Right kidney (tissue), 9 donors: ENCODE measurements at places on chromosomes 7 and 10.

DNA sequence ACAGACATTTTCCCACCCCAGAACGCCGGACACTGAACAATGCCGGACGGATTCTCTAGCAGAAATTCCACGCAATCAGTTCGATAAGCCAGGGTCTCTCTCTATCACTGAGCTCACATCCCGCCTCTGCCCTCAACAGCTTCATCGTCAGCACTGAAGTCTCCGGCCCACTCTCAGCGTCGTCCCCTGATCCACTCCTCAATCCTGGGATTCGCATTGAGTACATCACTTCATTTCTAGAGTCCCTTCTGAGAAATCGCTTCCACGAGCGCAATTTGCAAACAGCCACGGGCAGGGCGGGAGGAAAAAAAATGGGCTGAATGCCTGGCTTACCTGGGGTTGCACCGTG, 365 bp downstream of the YME1L1 start:
- DNase-seq = peak; percentile 90

- DNase-seq = no peak
These were observed 257.7 kb downstream of the BAMBI start for GRCh38 chr10:28935061-28935460.

DNA sequence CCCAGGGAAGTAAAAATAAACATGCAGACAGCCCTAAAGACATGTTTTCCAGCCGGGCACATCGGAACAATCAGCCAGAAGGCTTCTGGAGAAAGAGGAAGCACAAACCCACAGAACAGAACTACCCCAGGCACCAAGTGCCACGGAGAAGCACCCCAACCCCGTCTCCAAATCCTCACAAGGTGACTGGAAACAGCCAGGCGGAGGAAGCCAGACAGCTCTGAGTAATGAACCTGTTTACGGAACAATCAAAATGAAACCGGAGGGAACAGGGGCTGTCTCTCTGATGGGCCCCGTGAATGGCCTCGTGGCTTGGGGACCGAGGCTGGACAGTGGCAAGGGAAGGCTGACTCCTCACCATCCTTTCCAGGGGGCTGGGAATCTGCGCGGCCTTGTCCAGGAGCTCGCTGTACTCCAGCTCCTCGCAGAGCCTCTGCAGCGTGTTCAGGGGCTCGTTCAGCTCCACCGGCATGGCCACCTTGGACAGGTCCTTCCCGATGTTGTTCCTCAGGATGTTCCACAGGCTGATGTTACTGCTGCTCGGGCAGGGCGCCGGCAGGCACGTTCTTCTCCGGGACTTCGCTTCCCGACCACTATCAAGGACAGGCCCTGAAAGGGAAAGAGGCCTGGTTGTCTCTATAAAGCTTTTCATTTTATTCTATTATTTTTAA, 77.0 kb upstream of the GSDME start:
- DNase-seq = no peak

DNA sequence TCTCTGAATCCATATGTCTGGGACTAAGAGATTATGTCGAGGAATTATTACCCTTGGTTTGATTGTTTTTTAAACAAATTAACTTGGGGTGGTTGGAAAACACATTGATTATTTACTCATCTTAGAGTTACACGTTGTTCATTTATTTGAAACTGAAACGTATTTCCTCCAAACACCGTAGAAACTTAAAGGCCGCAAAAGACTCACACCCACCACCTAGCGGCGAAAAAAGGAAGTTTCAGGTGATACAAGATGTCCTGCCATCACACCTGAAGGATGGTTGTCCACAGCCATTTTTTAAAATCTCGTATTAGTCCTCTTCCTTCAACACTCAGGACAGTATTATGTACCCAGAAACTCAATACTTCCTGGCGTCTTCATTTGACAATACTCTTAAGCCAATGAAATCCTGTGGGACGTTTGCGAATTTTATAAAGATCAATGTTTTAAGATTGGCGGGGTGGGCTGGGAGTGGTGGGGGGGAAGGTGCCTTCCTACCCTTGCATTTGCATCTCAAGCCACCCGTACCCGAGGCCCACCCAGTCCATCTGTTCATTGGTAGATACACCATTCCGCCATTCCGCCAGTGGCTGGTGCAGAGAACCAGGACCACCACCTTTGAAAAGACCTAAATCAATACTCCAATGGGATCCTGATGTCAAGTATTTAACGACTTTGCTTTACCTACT, 1.4 kb upstream of the LCOR start:
- peak; percentile 36 for DNase-seq

DNA sequence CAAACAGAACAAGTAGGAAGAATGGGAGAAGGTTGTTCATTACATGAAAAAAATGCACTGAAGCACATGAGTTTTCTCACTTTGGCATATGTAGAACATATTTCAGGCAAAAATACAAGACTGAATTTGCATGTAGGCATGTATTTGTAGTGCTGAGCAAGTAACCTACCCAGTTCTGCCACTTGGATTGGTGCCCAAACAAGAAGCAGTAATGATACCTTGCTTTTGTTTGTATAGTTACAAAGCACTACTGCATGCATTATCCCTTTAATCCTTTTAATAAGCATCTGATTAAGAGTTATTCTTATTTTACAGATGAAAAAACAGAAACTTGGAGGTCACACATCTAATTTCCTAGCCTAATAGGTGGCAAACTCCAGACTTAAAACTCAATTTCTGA, 23.1 kb upstream of the CTTNBP2 start:
- DNase-seq = no peak

DNA sequence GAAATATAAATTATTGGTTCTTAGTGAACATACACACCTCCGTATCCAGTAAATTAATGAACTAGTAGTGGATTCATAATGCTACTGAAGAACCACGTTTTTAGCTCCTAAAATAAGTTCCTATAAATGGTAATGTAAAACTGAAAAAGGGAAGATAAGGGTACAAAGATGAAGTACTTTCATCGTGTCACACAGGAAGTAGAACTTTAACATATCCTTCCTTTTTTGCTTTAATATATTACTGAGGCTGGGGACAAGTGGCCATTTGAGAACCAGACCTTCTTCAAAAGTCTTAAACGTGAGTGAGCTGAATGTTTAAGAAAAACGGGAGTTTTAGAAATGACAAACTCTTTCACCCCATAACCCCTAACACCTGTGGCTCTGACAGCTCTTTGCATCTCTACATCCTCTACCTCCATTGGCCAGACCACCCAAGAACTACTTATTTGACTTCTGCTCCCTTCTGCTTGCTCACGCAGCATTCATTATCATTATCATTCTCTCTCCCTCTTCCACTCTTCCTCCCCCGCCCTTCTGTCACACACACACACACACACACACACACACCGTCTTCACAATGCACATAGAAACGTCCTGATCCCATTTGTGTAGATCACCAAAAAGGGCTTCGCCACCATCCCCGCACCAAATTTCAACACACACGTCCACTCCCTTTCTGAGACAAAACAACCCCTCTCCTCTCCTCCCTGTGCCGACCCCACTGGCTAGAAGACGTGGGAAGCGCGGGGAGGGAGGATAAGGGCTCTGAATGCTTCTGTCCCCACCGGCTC, 677 bp downstream of the SKAP2 start:
- no peak for DNase-seq

- DNase-seq = peak; percentile 85
These were observed at the start of gene NFE2L3 for GRCh38 chr7:26151953-26152781. NFE2L3 (plus strand) TSS chr7:26152198; CDS start chr7:26152499, 301 bp downstream.

DNA sequence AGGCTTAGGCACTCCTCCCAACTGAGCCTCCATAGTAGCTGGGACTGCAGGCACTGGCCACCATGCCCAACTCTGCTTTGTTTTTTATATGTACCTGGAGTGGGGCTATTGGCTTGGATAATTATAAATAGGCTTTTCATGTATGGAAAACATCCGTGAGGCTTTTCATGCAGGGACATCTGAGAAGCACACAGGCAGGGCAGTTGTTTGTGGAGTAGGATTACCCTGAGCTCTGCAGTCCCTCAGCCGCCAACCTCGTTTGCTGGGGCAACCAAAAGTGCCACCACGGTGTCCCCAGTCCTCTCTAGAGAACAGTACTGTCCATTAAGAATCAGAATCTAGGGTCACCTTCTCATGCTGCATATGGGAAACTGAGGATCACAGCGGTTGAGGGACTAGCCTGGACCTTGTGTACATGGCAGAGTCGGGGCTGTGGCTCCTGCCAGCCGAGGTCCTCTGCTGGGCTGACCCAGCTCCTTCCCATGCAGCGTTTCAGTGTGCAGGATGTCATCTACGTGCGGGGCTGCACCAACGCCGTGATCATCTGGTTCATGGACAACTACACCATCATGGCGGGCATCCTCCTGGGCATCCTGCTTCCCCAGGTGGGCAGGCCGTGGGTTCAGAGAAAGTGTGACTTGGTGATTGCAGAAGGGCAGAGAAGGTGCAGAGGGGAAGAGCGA, 54.5 kb downstream of the TSPAN15 start:
- DNase-seq = no peak

- DNase-seq = no peak
These were observed 142.0 kb downstream of the LCOR start for GRCh38 chr10:96973809-96974747.

GRCh38 chr7:69105092-69105491, 493.2 kb upstream of the AUTS2 start:
- DNase-seq = no peak

DNA sequence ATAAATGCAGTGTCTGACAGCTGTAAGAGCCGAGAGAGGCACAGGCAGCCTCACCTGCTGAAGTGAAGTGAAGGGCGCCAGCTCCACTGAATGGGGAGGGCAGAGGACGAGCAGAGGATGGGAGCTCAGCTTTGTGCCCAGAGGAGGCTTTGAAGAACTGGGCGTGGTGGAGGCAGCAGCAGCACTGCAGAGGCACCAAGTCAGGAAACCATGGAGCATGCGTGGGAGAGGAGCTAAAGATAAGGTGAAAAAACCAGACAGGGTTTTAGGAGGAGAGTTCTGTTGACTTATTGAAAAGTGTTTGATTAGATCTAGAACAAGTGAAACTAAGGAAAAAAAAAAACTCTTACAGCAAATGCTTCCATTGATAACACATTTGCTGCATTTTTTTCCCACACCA, 216.4 kb downstream of the CXCL12 start:
- no peak for DNase-seq

DNA sequence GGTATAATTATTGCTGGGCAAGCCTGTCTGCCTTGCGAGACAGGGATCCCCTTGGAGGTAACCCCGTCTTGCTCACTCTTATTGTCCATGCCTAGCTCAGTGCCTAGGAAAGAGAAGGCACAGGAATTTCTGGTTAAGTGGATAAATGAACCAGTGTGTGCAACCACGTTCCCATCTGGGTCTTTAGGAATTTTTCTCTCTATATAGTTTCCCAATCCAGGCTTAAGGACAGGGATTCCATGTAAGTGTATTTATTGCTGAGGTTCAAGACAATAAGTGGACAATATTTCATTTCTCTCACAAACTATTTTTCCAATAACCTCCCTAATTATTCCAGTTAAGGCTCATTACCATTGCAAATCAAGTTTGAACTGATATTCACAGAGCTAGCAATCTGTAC, 8.9 kb upstream of the ADAM12 start:
- DNase-seq = no peak

DNA sequence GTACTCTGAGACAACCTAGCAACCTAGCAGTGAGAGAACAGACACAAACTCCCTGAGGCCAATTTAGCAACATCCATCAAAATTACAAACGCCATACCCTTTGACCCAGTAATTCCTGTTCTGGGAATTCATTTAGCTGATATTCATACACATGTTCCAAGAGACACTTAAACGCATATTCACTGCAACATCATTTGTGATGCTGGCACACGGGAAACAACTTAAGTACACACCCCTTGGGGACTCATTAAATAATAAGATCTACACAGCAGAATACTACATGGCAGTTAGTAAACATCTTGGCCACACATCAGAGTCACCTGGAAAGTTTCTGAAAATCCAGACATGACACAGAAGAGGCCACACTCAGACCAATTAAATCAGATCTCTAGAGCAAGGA, 17.6 kb downstream of the NUDCD3 start:
- no peak for DNase-seq

GRCh38 chr7:71558806-71559613, 427.1 kb downstream of the GALNT17 start:
- no peak for DNase-seq

- DNase-seq = no peak
These were observed 3.3 kb downstream of the SRGN start for GRCh38 chr10:69091143-69091651.

GRCh38 chr10:947051-947450, 15.5 kb upstream of the LARP4B start:
- DNase-seq = no peak

DNA sequence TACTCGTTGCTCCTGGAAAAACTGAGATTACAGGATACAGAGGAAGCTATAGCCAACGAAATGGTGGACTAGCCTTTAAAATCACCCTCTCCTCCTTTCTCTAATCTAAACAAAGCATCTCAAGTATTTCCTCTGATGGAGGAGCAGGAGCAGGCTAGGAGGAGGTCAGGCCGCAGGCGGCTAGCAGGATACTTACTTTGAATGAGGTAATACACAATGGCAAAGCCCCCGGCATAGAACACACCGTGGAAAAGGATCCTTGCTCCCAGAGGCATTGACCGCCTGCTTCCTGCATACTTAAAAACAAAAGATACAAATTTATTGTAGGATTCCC, 64.4 kb downstream of the STK17A start:
- no peak for DNase-seq

DNA sequence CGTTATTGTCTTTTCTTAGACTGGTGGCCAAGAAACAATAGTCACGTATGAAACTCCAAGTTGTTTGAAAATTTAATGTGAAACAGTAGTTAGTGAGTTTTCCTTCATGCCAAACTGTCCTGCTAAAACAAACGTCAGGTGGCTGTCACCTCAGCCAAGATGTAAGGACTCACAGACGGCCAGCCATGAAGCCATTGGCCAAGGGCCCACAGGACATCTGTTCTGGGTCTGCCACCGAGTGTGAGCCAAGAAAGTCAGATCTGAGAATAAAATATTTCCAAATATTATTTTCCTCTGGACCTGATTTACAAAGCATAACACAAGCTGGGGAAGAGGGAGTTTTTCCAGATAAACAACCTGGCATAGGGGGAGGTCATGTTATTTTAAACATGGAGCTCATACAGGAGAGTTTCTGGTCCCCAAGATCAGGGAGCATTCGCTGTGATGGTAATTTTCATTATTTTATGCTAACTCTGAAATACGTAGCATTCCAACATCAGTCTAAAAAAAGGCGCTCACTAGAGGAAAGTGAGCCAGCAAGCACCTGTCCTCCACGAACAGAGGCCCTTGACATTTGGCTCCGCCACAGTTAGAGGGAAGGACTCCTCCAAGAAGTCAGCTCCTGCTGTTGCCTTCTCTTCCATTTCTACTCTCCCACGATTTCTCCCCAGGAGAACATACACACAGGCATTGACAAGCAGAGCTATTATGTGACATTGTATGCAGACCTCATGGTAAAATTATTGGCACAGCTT, 38.9 kb upstream of the LANCL2 start:
- no peak for DNase-seq

DNA sequence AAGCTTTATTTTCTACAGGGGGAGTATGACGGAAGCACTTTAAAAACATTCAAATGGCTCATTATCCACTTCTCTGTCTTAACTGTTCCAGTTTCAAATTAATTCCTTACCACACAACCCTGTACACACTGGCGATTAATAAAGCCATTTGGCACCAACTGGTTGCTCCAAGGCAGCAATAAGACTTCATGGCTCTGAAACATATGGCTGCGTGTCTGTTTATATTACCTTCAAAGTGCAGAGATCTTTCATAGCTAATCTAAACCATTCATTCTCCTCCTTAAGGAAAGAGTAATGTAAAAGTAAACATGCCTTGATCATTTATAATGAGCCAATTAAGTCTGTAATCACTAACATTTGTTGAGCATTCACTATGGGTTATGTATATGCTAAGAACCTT, 325.7 kb downstream of the PARD3 start:
- DNase-seq = no peak

- no peak for DNase-seq
These were observed 190.2 kb upstream of the HPS1 start for GRCh38 chr10:98636921-98637329.
